GM23338 (cell line): ENCODE measurements at places on chromosomes 2 and 18.

GRCh38 chr2:64142741-64143168 lies 1.5 kb downstream of the PELI1 start:
- DNase-seq, result no peak

GRCh38 chr2:222851956-222852617 lies 8.7 kb upstream of the ACSL3 start:
- DNase-seq, result no peak

- no peak for DNase-seq
These were observed 318.3 kb upstream of the KLHL29 start for GRCh38 chr2:23066686-23067085.

DNA sequence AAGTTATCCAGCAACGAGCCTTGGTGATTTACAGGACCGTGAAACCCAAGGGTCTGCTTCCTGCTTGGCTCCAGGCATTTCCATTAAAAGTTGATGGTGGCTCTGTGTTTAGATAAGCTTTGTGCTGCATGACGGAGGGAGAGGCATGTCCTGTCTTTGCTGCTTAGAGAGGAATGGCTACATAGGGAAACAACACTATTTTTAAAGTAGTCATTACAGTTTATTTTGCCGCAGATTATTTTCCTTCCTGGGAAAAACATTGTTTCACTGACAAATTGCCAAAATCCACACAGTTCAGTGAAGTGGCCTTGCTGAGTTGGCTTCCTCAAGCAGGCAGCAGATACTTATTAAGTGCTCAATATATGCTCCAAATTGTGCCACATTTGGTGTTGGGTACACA lies 98.5 kb downstream of the THSD7B start:
- no peak for DNase-seq

GRCh38 chr2:44902217-44903137 lies 39.0 kb upstream of the SIX3 start:
- no peak for DNase-seq

DNA sequence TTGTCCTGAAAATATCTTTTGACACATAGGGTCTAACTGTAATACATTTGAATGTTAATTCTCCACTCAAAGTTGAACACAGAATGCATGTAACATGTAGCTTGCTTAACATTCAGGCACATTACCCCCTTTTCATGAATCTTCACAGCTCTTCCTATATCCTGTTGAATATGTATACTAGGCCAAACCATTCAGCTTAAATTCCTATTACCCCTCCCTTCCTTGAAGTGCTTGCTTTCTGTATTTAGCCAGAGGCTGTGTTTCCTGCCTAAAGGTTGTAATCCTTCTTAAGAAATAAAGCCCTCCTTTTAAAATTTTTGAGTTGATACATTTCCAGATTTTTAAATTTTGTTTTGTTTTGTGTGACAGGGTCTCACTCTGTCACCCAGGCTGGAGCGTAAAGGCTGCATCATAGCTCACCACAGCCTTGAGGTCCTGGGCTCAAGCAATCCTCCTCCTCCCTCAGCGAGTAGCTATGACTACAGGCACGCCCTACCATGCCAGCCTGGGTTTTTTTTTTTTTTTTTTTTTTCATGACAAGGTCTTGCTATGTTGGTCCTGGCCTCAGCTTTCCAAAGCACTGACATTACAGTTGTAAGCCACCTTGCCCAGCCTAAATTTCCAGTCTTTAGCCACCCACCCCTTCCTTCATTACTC lies 357.6 kb downstream of the DSC3 start:
- peak; percentile 27 for DNase-seq

- no peak for DNase-seq
These were observed 299.3 kb downstream of the RND3 start for GRCh38 chr2:150188177-150188576.

GRCh38 chr2:96498021-96498431 lies 7.1 kb downstream of the NEURL3 start:
- DNase-seq, result peak; percentile 73

GRCh38 chr2:18172607-18173006 lies 294.1 kb downstream of the KCNS3 start:
- DNase-seq, result no peak

GRCh38 chr2:103285354-103285753 lies 523.5 kb downstream of the TMEM182 start:
- no peak for DNase-seq

DNA sequence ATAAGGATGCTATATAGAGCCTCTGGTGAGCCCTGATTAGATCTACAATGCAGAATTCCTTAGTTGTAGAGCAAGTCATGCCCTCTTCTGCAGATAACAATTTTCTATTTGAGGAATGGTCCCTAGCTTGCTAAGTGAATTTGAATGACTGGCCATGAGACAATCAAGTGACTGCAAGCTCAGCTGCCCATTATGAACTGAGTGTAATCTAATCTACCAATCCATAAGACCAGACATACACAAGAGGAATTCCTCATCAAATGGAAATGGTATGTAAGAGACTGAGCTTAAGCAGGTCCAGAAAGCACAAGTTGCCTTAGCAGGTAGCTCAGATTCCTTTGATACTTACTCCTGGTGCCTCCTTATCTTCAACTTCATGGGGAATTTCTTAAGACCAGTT lies 4.8 kb upstream of the ANKRD44 start:
- DNase-seq, result no peak

GRCh38 chr2:189698020-189698887 lies 23.8 kb downstream of the ANKAR start:
- peak; percentile 81 for DNase-seq

- no peak for DNase-seq
These were observed 69.1 kb downstream of the LRRFIP1 start for GRCh38 chr2:237696461-237696860.

DNA sequence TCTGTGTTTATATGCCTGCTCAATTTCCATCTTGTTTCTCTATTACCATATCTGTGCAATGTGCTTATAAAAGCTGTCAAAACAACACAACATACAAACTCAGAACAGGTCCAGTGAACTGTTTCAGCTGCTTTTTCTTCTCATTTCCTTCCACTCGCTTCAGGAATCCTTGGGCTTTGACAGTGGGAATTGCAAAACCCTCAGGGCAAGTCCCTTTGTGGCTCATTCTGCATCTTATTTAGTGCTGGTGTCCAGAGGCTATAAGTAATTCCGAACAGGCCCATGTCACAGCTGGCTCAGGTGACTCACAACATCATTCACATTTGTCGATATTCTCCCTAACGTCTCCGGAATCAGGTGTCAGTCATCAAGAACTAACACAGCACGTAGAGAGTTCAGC lies 309.9 kb upstream of the ZNF521 start:
- DNase-seq, result no peak

GRCh38 chr2:143390171-143390570 lies 261.0 kb downstream of the ARHGAP15 start:
- no peak for DNase-seq

DNA sequence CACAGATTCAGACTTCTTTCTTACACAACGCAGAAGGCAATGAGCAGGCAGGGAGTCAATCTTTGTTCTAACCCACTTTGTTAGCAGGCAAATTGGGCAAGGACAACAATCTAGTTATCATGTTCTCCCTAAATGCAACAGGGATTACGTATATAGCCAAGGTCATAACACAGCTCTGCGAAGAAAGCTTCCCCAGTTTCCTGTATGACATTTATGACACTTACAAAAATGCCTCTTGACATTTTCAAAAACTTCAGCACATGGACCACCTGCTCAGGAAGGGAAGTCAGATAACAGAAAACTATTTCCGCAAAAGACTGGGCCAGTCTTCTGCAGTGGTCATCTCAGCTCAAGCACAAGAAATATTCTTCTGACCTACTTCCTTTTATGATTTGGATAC lies 106.1 kb downstream of the IRS1 start:
- DNase-seq, result no peak

DNA sequence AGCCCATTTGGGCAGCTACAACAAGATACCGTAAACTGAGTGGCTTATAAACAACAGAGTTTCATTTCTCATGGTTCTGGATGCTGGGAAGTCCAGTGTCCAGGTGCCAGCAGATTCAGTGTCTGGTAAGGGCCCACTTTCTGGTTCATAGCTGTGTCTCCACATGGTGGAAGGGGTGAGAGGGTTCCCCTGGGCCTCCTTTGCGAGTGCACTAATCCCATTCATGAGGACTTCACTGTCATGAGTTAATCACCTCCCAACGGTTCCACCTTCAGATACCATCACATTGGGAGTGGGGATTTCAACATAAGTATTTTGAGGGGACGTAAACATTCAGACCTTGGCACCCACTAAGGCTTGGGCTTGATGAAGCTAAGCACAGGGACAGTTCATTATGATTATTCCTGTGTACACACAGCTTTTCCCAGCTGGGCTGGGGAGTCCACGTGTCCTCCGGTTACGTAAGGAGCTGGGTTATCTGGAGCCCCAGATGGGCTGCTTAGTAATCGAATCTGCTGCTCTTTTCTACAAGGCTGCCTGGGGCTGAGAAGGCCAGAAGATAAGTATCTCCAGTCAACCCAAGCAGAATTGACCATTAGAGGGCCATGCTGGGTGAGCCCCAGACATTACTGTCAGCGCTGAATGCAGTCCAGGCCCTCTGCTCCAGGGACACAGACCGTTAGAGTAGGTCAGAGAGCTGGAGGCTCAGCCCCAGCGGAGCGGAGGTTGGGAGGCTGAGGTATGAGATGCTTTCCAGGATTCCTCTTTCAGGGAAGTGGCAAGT lies 42.7 kb downstream of the EPAS1 start:
- DNase-seq, result no peak

GRCh38 chr18:54382733-54383252 lies 25.1 kb downstream of the C18orf54 start:
- DNase-seq, result peak; percentile 21

DNA sequence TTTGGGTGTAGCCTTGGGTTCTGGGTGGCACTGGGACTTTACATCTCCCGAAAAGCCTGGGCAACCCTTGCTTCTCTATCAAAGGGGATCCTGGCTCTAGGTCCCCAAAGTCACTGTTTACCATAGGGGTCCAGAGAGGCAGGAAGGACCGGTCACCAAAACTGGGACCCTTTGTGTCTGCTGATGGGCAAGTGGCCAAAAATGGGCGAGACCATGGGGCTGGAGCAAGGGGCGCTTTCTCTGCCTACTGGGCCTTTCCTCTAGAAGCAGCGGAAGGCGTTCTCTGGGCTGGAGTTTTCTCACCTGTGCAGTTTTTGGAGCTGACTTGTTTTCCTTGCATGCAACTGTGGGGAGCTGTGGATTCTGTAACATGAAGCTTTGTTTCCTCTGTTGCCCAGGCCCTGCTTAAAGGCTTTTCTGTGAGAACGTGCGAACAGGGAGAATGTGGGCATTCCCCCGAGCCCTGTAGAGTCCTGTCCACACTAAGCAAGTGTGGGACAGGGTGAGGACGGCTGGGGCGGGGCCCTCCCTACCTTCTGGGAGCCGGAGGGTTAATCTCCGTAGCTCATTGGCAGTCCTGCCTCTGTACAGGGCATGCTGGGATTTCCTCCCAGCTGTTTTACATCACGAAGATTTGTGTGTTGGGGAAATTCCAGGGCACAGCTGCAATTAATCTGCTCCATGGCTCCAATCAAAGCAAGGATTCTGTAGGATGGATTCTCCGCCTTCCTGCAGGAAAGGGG lies 50.2 kb downstream of the TGOLN2 start:
- peak; percentile 47 for DNase-seq

- no peak for DNase-seq
These were observed 169.5 kb downstream of the SLC8A1 start for GRCh38 chr2:40282428-40282827.

GRCh38 chr2:203948733-203949132 lies 12.2 kb downstream of the ICOS start:
- DNase-seq, result no peak

DNA sequence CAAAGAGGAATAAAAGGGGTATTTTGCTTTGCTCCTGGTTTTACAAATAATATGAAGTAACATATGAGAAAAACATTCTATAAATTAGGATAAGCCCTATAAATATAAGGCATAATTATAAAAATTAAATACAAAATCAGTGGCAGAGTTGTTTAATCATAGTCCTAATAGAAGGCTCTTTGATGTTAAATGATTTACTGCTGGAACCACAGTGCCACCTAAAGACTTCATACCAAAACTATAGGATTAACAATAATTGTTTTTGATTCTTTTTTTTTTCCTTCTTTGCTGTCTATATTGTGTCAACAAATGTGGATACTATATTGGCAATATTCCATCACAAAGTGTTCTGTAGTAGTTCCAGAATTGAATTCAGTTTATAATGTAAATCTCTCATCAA lies 837.7 kb upstream of the SLC39A10 start:
- peak; percentile 23 for DNase-seq

- DNase-seq, result no peak
These were observed 97.0 kb upstream of the MC4R start for GRCh38 chr18:60469387-60470100.

- no peak for DNase-seq
These were observed 78.8 kb downstream of the ANKRD12 start for GRCh38 chr18:9215221-9215933.

DNA sequence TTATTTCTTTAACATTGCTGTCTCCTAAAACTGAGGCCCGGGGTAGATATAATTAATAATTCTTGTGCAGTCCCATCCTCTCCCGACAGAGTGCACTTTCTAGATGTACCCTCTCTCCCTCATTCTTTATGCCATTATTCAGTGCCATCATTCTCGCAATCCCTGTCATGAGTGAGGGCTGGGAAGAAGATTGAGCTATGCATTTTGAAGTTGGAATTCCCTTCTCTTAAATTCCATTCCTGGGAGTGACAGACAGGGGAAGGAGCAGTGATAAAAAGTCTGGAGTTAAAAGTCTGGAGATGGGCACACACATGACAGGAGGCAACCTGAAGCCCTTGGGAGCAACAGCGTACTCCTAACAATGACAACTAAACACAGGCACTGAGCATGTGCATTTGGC lies 2.6 kb upstream of the KCNE4 start:
- DNase-seq, result no peak

DNA sequence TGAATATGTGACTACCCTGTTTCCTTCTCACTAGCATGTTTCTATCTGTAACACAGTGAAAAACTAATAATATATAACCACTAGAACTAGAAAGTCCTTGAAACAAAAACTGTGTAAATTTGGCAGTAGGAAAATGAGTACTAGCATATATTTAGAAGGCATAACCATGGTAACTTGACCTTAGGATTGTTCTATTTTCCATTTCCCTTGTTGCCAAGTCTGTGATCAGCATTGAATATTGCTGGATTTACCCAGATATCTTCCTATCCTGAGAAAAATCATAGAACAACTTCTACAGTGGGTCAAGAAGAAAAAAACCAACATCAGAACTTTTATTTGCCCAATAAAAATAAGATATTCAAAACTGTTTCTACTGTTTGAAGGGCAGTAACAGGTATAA lies 563.9 kb upstream of the NRXN1 start:
- DNase-seq, result no peak

DNA sequence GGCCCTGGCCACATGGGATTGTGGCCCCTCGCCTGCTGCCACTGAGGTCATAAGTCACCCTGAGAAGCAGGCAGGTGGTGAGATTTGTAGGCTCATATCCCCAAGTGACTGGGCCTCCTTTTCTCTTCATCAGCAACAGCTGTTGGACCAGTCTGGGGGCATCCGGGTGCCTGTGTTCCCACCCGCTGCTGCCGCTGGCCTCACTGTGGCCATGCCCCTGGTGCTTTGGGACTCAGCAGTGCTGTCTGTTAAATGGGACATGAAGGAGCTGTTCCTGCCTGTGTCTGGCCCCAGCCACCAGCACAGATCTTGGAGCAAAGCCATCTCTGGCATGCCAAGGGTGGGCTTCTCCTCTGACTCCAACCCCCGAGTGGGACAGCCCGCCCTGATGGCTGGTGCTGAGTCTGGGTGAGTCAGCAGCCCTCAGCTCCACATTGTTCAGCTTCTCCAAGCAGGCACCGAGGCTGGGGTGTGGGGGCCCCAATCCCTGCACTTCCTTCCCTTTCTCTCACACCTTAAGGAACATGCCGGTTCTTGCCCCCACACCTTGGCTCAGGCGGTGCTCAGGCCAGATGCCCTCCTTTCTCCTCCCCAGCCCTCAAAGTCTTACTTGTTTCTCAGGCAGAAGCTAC lies 207.9 kb downstream of the GLI2 start:
- DNase-seq, result no peak
